ENCODE measurements at places on chromosomes 7 and 10.

- DNase-seq = no peak
Observed at GRCh38 chr10:70163448-70163847, 6.9 kb downstream of the SAR1A start.

GRCh38 chr7:106462914-106463482 lies 178.2 kb upstream of the NAMPT start:
- DNase-seq = no peak

DNA sequence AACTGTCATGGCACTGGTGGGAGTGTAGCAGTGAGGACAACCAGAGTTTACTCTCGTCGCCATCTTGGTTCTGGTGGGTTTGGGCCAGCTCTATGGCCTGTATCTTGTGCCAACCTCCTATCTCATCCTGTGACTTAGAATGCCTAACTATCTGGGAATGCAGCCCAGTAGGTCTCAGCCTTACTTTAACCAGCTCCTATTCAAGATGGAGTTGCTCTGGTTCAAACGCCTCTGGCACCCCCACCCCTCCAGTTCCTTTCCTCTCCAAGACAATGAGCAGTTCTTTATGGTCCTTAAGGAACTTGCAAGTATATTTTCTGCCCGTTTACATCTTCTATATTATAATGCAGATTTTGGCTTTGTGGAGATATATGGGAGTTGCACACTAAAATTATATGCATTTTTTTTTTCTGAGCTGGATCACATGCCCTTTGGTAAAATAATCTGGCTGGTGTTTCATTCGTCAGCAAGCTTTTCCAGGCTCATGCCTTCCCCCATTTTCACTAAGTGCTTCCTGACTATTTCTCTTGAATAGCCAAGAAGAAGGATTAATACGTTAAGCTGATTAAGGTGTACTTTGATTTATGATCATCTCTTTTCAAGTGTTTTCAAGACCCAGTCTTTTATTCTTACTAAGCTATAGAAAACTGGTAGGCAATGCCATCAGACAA lies 11.2 kb upstream of the WIPF3 start:
- DNase-seq = no peak

DNA sequence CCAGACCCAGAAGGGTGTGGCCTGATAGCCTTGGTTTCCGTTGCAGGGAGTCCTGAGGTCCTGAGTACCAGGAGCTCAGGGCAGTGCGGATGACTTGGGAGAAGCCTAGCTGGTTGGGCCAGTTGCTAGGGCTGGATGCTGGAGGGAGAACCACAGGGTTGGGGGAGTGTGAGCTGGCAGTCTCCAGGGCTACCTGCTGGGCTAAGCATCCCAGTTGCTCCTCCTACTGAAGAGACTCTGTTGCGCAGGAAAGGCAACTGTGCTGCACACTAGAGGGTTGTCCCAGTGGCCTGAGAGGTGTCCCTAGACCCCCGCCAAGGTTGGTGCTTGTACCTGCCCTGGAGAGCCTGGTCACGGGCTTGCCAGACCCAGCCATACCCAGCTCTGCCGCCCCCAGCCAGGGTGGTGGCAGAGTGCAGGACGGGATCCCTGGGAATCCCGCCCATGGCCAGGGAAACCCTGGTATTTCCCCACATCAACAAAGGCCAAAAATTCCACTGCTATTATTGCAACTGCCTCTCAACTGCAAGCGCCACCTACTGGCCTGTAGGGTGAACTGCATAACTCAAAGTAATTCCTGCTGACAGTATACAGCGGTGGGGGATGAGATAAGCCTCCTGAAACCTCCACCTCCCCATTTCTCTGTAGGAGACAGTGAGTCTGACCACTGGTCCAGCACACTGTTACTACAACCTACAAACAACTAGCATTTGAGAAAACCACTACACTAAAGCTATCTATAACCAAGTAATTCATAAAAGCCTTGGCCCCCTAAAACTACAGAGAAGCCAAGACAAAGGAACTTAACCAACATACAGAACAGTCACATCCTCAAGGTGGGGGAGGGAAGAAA lies 67.6 kb upstream of the DDC start:
- peak; percentile 43 for DNase-seq

DNA sequence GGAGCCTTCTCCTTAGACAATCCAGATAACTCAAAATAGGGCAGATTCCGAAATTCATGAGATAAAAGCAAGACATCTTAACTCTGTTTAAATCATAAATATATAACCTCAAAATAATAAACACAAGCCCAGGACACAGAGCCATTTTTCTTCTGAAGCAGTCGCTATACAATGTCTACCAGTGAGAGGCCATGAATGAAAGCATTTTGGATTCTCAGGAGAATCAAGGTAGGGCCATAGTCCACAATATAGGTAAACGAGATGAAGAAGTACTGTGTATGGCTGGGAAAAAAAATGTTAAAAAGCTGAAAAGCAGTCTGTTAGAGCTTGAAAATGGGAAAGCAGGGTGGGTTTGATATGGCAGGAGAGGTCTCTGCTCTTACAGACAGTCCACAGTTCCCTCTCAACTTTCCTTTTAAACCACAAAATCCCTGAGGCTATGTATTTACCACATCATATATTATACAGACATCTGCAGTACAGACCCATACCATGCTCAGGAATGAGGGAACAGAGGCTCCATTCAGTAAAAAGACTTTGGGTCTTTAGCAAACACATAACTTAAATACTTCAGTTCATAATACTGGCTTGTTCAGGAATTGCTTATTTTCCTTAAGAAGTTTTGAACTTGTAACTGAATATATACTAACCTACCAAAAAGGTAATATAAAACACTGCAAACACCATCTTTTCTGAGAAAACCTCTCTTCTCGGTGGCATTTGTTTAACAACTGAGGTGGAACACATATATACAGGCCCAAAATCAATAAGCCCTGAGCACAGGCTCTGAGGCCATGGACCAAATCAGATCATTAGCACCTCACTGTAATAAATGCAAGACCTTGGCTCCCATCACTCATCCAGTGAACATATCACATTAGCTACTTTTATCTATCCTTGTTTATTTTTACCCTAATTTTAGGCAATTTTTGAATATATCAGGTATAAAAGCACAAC lies 109.3 kb downstream of the SORBS1 start:
- DNase-seq = no peak

DNA sequence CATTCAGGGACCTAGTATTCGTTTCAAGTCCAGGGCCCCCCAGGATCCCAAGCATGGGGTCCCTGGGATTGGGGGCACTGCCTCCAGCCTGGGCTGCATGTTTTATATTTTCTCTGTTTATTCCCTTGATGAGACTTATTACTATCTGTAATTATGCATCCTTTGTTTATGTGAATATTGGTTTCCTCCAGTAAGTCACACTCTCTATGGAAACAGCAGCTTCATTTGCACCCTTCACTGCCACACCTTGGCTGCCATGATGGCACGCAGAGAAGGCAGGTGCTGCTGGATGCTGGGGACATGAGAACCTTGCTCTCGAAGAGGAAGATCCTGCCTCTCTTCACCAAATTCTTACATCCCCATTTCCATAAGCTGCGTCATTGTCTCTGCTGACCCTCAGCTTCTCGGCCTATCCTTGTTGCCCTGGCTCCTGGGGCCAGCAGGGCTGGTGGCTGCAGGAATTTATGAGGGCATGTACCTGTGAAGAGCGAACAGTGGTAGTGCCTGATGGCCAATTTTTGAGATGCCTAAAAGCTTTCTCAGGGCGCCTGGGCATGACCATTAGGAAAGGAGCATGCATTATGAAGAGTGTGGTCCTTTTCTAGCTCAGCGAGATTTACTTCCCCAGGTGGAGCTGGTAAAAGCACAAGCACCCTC lies 479.3 kb upstream of the KLF6 start:
- no peak for DNase-seq

GRCh38 chr10:73850863-73851461 lies 23.4 kb downstream of the CAMK2G start:
- no peak for DNase-seq

DNA sequence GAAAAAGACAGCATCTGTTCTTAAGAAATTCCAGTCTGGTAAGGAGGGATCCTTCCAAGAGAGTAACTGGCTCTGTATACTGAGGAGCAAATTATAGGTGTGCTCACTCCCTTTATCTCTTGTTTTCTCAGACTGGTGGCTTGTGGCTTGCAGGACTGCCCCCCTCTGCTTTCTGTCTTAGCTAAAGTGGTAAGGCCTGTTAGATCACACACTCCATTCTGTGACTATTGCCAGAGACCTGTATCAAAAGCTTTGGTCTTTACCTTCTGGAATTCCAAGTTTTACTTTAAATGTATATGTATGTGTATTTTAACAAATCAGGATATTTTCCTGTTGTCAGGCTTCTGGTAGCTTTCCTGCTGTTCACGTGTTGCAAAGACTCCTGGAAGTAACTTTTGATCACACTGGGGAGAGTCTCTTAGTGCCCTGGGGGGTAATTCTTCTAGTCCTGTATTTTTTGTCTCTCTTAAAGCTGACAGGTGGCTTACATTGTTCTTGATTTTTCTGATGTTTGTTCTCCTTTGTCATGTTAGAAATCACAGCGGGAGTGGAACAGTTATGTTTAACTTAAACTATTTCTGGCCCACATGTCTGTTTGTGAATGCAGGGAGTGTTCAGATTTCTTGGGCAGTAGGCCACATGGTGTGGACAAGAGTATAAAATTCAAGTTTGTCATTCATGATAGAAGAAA lies 99.0 kb downstream of the PLPP4 start:
- DNase-seq = no peak

Data from activated effector memory CD4-positive, alpha-beta T cell treated with Interleukin-2 at 50 U/mL for 16 hours (primary cell).